ENCODE measurements at places on chromosomes 12 and 14.
A peak's percentile ranks its signal among the peaks of the same experiment; 100 is the strongest.

- DNase-seq = no peak
Measured at GRCh38 chr12:106947461-106947860, 8.2 kb upstream of the TMEM263 start.

- DNase-seq = no peak
Measured at GRCh38 chr12:52147367-52147963, 44.3 kb downstream of the KRT80 start.

DNA sequence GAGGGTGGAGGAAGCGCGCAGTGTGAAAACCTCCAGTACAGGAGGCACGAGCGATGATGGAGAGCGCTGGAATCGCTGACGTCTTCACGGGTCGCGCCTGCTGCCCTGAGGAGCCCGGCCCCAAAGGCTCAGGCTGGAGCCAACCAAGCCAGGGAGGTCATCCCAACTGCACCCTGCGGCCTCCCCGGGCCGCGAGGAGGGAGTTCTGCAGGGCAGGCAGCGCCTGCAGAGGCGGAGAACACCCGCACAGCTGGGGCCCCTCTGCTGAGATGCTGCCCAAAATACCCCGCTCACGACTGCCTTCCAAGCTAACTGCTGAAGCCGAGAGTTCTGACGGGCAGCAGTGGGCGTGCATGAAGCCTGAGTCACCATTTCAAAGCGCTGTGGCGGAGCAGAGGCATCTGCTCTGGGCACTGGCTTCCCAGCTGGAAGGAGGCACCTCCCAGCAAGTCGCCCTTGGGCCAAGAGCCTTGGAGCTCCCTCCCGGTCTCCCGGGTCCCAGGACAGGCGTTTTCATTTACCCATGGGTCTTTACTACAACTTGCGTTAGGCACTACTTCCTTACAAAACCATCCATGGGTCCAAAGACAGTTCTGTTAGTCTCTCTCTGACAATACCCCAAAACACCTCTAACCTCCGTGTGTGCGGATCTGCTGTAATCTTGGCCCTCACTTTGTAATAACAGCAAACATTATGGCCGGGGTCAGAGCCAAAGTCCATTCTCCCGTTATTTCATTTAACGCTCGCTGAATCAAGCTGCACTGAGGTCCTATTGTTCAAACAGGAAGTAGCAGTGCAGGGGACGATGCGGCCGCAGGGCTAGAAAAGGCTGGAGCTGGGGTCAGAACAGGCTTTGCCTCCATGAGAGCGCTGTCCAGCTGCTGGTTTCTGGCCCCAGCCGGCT, 60.1 kb upstream of the RIMBP2 start:
- peak; percentile 55 for DNase-seq

GRCh38 chr12:109358154-109358869, 10.6 kb downstream of the MYO1H start:
- DNase-seq = no peak

DNA sequence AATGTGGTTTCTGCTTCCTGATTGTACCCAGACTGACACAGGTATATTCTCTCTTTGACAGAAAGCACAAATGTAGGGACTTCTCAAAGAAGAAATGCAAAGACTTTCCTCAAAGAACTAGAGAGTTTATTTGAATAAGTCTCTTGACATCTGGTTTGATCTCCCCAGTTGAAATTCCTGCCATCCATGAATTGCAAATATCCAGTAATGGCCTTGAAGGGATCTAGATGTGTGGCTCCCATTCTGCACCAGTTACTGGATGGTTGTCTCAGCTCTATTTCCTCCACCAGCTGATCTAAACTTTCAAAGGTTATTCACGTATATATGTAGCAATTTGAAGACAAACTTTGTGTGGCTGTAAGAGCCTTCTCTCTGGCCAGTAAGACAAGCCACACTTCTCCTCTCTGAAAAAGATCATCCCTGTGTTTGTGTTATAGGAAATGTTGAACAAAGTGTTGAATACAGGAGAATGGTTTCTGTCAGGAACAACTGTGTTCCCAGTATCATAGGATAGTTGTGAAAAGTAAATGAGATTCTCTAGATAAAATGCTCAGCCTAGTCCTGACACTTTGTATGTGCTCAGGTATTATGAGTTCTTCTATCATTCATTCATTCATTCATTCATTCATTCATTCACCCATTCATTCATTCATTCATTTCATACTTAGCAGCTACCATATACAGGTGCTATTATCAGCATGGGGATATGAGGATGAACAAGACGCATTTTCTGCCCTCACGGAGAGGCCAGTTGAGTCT, 22.7 kb upstream of the GPRC5A start:
- no peak for DNase-seq

DNA sequence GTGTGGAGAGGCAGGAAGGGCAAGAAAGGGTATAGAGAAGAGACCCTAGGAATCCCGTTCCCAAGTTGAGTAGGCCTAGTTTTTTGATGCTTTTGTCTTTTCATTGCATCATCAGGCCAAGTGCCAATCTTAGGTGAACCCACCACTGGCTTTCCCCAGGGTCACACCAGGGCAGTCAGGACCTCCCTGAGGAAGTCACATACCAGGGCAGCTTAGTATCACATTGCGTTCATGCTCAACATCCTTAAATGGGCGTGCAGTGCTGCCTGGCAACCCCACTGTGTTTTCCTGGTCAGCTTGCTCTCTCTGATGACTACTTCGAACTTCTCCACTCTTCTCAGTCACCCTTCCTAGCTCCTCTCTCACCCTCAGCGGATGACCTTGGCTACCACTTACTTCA, 9.0 kb downstream of the ASIC1 start:
- DNase-seq = no peak

DNA sequence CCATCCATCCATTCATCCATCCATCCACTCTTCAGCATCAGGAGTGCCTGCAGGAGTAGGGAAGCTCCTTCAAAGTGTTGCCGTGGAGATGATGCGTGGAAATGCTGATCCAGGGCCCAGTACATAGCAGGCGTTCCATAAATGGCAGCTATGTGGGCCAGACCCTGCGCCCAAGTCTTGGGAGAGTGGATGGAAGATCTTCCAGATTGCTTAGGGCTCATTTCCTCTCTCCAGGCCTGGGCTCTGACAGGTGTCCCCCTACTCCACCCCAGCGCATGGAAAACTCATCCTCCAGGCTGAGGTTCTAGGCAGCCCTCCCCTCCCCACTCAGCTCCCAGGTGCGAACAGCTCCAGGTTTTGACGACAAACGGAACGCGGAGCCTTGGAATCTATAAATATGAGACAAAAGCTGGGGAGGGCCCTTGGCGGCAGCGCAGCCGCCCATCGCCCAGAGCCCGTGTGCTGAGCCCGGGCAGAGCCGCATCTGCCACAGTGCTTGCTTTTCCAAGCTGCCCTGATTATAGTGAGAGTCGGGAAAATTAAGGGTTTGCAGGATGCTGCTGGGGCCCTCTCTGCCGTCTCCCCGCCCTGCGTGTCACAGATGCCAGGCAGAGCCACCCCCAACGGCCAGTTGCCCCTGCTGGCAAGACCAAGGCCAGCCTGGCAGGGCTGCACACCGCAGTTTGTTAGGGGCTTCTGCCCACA, 1.6 kb downstream of the BEGAIN start:
- no peak for DNase-seq

DNA sequence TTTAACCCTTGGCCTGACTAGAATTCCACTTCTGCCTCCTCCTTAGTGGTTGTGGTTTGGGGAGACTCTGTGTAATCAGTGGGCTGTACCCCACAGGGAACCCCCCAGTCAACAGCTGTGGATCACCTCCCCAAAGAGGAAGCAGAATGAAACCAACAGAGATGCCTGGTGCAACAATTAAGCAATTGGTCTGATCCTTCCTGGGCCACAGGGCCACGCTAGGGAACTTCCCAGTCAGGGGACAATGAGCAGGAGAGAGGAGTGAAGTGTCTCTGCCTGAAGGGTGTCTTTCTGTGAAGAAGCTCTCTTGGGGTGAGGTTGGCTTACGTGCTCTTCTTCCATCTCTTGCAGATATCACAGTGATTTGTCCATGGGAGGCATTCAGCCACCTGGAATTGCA, 8.2 kb downstream of the PDE6H start:
- no peak for DNase-seq

DNA sequence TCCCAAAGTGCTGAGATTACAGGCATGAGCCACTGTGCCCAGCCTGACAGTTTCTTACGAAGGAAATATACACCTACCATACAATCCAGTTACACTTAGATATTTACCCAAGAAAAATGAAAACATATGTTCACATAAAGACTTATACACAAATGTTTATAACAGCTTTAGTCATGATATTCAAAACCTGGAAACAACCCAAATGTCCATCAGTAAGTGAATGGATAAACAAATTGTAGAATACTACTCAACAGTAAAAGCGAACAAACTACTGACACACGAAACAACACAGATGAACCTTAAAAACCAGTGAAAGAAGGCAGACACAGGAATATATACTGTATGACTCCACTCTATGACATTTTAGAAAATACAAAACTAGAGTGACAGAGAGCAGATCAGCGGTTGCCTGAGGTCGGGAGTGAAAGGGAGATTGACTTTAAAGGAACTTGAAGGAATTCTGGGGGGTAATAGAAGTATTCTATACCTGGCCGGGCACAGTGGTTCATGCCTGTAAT, 83.6 kb downstream of the SPRING1 start:
- DNase-seq = no peak

DNA sequence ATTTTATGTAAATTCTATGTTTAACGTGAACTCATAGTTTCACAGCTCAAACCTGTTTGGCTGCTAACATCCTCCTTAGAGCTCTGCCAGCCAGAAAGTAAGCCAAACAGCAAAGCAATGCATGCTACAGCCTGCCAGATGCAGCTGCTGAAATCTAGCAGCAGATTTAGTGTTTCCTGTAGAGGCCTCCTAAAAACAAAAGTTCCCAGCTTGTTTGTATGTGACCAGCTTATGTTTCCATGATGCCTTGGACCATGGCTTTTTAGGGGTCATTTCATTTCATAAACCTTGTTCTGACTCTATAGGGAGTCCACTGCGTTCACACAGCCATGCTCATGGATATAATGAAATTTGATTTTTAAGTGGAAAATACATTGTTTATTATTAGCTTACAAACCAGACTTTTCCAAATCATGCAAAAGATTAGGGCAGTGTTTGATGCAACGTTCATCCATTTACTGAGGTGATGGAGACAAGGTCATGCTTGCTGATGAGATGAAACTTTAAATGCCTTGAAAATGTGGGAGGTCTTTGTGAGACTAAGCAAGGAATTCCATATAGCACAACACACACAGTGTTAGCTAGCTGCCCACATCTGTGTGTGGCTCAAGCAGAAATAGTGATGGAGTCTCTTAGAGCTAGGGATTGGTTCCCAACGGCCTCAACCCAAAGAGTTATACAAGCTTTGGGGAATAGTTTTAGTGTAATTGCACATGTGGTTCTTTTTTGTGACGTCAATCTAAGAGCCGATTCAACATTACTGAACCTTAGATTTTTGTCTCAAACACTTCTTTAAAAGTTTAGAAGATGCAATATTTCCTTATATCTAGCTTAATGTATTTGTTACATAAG, 157.5 kb upstream of the LRIG3 start:
- no peak for DNase-seq

DNA sequence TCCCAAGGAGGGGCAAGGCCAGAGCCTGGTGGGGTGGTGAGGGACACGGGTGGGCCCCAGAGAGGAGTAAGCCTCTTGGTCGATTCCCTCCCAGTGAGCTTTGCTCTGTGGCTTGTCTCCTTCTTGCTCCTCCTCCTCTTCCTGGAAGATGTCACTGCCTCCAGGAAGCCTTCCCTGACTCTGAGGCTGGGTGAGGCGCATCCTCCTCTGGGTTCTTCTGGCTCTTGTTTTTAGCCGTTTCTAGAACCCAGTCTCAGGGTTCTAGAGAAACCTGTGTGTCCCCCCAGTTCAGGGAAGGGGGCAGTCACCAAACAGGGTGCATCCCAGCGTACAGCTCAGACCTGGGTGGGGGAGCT, 12.6 kb downstream of the KIF26A start:
- DNase-seq = no peak

- no peak for DNase-seq
Measured at GRCh38 chr12:133023566-133023965, 13.7 kb upstream of the ZNF84 start.

DNA sequence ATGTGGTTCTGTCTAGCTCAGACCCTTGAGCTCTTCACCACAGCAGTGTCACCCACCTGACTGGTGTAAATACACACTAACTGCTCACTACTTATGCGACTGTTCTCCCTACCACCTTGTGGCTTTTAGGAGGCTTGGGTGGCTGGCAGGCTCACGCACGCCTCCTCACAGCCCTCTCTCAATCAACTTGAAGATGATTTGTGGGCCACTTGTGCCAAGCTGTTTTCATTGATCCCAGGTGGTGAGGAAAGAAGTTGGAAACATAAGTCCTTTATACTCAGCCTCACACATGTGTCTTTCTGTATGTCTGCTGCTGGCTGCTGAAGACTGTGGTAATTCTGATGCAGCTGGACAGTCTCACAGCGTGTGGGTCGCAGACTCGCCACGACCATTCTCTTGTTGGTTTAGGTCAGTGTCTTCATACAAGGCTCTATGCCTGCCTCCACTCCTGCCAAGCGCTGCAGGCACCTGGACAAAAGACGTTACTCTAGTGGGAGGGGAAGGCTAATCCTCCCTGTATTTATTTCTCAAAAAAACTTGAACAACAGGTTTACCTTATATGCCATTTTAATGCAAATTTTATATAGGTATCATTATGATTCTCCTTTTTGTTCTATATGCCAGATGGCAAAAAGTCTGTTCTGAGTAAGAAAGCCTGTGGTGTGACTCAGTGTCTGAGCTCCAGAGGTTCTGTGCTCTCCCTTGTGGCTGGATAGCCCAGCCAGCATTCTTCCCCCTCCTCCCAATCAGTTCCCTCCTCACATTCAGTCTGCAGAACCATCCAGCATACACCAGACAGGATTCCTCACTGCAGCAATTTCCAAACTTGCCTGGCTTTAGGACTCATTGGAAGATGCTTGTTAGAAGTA, 115.6 kb downstream of the DIP2B start:
- no peak for DNase-seq

GRCh38 chr14:89425931-89426330, 8.9 kb upstream of the FOXN3 start:
- DNase-seq = no peak

GRCh38 chr12:24707334-24707733, 241.6 kb downstream of the BCAT1 start:
- no peak for DNase-seq

DNA sequence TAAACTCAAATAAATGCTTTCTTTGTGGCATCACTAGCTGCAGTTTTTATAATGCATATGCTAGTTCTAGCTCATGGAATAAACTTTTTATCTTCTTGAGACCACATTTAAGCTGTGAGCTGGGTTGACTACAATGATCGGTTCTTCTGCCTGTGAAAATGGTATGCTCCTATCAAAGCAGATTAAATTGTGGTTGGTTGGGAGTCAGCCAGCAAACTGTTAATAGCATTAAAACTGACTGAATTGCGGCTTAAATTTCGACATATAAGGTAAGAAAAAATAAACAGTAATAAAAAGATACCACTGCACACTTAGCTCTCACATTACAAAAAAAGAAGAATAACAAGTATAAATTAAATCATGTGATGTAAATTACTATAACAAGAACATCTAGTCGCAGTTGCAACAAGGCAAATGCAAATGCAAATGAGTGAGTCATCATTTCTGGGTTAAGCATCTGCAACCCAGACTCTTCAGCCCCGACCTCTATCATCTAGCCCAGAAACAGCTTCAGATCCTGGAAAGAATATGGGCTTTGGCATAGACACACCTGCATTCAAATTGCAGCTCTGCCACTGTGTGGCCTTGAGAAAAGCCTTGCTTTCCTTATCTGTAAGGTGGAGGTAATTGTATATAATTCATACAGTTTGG, 19.8 kb upstream of the DHRS7 start:
- DNase-seq = no peak

GRCh38 chr14:56202256-56202655, 84.0 kb downstream of the PELI2 start:
- DNase-seq = no peak

- DNase-seq = no peak
Measured at GRCh38 chr12:2682296-2683251, 112.2 kb upstream of the FKBP4 start.

GRCh38 chr12:23415180-23415579, 534.3 kb downstream of the SOX5 start:
- DNase-seq = no peak
